ENCODE measurements at places on chromosomes 3 and 15.

GRCh38 chr3:171323938-171324536, 136.2 kb downstream of the TNIK start:
- DNase-seq: no peak

GRCh38 chr15:66883284-66883911, 181.4 kb downstream of the SMAD6 start:
- DNase-seq: no peak

DNA sequence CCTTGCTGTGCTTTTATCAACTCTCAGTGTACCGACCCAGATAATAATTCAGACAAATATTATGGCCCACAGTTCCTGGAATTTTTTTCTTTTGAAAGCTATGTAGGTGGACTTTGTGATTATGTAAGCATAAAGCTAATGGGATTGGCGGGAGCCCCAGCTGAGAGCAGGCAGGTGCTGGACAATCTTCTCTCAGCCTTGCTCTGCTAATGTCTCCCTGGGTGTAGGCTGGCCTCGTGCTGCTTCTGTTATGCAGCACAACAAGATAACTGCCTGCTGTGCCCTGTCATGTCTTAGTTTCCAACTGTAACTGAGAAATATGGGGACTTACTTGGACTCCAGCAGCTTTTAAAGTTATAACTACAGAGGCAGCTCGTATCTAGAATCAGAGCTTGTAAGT, 415.0 kb downstream of the PDCD6IP start:
- DNase-seq: no peak

DNA sequence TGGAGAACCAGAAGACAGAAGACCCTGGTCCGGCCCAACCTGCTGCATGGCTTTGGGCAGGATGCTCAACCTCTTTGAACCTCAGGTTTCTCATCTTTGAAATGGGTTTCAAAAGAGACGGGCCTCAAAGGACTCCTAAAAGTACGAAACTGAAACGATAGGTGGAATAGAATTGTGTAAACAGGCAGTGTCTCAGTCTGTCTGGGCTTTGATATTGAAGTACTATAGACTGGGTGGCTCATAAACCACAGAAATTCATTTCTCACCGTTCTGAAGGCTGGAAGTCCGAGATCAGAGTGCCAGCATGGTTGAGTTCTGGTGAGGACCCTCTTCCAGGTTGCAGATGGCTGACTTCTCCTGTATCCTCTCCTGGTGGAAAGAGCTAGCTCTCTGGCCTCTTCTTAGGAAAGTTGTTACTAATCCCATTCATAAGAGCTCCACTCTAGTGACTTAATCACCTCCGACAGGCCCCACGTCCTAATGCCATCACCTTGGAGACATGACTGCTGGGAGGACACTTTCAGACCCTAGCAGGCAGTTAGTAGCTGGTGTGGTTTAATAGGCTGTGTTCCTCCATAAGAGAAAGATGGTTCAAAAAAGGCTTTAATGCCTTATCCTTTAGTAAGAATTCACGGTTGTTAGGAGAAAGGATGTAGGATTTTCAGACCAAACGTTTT, 35.7 kb downstream of the SSUH2 start:
- DNase-seq: no peak

DNA sequence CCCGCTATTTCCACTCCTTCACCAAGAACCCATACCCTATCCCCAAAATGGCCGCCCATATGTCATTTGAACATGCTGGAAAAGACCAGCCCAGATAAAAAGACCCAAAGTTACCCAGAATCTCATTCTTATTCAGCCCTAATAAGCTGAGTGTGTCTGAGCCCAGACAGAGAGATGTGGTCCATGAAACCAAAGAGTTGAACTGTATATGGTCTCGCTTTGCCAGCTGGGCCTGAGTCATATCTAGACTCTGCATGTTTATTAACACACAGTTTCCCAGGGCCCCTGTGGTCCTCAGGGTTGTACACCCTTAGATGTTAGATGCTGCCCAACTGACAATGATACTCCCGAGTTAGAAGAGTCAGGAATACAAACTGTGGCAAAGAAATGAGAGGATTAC, 201.9 kb upstream of the STRIT1 start:
- no peak for DNase-seq

DNA sequence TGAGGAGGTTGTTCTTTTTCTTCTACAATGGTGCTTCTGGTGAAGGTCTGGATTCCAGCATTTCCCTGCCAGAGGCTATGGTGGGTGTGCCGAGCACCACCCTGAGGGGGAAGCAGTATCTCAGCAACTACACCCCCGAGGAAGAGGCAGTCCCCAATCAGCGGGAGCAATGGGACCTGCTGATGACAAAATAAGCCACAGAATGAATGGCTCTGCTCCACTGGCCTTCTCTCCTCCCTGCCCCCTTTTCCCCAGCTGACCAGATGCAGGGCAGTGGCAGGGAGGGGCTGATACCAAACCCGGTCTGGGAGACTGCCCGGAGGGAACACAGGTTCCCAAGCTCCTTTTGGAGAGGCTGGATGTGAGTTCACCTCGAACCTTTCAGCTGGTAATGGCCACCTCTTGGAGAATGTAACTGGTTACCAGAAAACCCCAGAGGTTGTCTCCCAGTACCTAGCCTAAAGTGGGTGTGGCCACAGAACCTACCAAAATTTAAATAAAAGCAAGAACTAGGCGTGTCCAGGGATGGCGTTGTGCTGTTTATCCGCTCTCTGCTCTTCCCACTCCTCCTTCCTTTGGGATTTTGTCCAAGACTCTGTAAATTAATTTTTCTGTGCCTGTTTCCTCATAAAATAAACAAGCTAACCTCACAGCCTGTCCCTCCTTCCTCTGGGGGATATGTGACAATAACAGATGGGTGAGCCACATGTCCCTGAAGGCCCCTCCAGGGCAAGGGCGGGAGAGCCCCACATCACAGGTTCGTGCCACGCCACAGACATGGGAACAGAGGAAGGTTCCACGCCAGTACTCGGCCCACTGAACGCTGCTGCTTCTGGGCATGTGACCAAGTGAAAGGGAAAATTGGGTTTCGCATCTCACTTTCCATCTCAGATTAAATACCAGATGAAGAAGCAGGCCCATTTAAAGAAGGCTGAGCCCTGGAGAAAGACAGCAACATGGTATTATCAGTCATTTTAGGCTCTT, 35.1 kb upstream of the SPTBN5 start:
- DNase-seq: no peak

DNA sequence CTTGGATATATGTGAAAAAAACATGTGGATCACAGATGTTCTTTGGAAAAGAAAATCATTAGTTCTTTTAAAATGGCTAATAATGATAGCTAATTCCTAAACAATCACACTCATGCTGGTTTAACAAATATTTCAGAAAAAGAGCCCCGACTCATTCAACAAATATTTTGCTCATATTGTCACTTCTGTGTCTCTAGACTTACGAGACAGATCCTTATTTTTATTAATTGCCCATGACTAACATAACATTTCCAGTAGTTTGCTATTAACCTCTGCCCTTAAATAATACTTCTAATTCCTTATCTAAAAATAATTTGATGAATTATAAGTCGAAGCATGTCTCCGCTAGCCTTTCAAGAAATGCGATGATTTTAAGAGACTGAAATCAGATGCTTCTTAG, 70.4 kb downstream of the SATB1 start:
- no peak for DNase-seq

DNA sequence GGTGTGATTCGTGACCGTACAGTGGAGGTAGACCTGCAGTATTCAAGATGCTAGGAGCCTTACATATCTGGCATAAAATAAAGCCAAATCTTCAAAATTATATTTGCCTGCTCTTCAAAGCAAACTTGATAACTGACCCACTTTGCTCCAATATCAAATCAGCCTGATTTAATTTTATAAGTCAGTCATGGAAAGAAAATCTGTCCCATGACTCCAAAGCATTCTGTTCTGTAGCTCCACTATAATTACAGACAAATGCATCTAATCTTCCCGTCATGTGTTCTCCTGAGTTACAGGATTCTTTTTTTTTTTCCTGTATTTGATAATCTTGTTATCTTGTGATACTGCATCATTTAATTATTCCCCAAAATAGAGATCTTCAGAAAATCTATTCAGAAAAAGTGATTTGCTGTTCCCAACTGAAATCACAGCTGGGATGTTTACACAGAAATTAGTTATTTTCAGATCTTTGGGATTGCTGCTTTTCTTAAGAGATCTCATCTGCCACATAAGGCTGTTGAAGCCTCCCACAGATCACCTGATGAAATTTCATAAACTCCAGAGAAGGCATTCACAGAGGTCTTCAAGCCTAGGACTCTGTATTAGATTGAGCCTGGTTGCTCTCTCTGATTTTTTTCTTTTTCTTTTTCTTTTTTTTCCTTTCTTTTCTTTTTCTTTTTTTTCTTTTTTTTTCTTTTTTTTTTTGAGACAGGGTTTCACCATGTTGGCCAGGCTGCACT, 27.2 kb downstream of the TIMP4 start:
- no peak for DNase-seq

DNA sequence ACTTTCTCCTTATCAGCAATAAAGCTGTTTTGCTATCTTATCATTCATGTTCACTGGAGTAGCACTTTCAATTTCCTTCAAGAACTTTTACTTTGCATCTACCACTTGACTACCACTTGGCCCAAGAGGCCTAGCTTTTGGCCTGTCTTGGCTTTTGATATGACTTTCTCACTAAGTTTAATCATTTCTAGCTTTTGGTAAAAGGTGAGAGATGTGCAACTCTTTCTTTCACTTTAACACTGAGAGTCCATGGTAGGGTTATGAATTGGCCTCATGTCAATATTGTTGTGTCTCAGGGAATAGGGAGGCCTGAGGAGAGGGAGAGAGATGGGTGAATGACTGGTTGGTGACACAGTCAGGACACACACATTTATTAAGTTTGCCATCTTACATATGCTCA, 31.0 kb upstream of the FAM3D start:
- no peak for DNase-seq

GRCh38 chr15:33586786-33587697, 276.3 kb downstream of the RYR3 start:
- DNase-seq: no peak

DNA sequence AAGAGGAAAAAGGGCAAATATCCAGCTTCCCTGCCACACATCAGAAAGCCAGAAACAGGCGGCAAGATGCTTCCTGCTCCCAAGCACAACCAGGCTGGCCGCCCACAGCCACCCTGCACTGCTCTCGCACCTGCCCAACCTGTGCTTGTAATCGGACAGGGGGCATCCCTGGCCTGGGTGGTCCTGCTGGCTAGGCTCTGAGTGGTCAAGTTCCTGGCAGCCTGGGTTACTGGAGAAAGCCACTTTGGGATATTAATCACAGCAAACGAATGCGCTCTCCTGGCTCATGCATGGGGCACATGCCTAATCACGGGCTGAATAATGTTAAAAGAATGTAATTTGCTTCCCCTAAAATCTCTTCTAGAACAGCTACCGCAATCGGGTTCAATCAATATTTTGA, 442.4 kb downstream of the MCTP2 start:
- DNase-seq: no peak
